Stimulated activated CD4-positive, alpha-beta T cell treated with anti-CD3 and anti-CD28 coated beads, TNF-alpha, amount 100 ng/mL, for 24 hours (primary cell): ENCODE measurements at places on chromosomes 1 and 21.

GRCh38 chr1:12487520-12487919 lies 130.5 kb downstream of the DHRS3 start:
- DNase-seq = no peak

- DNase-seq = no peak
Observed at GRCh38 chr1:72202761-72203160, 79.6 kb downstream of the NEGR1 start.

- DNase-seq = no peak
Observed at GRCh38 chr1:210617293-210617692, 288.6 kb downstream of the HHAT start.

GRCh38 chr1:229229137-229229720 lies 41.7 kb upstream of the RAB4A start:
- DNase-seq = no peak

DNA sequence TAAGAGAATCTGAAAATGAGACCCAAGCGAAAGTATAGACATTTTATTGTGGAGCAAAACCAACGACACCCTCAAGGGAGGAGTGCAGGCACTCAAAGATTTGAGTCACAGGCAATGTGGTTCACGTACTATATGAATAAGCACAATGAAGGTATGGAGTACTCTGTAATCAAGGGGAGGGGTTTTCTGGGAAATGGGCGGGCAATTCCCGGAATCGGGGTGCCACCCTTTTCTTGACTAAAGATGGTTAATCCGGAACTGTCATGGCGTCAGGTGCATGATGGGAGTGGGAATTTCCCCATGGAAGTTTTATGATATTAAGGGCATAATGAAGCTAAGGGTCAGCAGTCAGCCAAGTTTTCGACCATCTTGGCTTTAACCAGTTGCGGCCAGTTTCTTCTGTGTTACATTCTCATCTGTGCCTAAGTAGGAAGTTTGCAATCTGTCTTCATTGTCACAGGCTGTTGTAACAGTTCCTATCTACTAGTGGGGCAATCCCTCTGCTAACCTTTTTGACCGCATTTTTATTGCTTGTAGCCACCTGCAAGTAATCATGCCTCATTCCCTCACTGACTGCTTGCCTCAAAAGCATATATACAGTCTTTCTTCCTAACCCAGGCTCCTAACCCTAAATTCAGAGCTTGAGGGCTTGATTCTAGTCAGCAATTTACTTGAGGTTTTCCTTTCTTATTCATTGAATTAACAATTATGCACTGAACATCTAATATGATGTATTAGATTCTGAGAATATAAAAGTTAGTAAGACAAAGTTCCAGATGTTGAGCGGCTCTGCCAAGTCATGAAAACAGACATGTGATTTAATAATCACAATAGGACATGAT lies 775 bp upstream of the AIM2 start:
- DNase-seq = peak; percentile 97

DNA sequence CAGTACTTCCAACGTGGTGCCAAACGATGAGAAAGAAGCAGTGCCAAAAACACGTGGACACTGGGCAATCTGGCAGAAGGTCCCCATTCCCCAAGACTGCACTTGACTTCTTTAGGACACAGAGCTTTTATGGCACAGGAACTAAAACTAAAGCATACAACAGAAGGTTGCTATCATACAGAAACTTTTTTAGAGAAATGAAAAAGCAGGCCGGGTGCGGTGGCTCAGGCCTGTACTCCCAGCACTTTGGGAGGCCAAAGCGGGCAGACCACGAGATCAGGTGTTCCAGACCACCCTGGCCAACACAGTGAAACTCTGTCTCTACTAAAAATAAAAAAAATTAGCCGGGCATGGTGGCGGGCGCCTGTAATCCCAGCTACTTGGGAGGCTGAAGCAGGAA lies 43.0 kb downstream of the GNB1 start:
- DNase-seq = no peak

DNA sequence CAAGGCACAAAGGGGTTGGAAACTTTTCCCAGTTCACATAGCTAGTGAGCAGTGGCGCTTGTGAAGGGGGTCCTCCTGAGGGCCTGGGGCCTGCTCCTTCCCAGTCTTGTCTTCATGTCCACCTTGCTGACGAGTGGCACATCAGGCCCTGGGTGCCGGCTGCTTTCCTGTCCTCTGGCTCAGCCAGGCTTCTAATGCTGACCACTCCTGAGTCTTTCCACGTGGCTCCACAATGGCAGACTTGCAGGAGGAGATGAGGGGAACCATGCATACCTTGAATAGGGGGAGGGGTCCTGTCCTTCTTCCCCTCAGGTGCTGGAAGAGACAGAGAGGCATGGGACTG lies 38.7 kb downstream of the MAPKAPK2 start:
- no peak for DNase-seq

DNA sequence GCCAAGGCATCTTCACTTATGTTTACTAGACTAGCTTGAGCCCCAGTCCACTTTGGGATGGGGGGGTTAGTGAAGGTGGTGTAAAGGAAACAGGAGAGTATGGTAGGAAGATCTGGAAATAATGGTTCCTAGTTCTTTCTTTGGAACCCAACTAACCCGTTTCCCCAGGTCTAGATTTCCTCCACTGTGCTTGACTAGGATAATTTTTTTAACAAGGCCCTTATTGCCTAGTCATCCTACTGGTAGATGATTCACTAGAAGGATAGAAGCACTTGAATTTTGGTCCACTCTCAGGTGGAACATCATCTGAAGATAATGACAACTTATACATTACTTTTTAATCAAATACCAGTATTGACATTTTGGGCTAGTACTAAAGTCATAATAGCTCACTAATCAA lies 45.9 kb upstream of the MYOCOS start:
- DNase-seq = no peak

DNA sequence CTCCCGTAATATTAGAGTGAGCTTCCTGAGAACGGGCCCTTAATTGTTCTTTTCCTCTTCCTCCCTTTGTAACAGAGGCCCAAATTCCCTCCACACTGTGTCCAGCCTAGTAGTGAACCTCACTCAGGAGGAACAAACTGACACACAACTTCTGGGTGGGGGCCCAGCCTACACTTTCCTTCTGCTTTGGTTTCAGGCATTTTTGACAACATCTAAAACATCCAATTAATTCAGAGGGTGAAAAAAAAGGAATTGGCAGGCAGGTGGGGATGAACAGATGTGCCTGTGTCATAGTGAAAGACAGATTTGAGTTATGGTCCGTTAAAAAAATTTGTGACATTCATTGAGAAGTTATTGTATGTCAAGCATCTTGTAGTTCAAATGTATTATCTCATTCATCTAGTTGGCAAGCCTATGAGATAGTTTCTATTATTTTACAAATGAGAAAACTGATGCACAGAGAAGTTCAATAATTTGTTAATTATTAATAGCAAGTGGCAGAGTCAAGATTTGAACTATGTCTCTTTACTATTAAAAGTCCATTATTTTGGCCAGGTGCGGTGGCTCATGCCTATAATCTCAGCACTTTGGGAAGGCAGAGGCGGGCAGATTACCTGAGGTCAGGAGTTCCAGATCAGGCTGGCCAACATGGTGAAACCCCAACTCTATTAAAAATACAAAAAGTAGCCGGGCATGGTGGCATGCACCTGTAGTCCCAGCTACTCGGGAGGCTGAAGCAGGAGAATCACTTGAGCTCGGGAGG lies 41.6 kb upstream of the LRIG2 start:
- no peak for DNase-seq

DNA sequence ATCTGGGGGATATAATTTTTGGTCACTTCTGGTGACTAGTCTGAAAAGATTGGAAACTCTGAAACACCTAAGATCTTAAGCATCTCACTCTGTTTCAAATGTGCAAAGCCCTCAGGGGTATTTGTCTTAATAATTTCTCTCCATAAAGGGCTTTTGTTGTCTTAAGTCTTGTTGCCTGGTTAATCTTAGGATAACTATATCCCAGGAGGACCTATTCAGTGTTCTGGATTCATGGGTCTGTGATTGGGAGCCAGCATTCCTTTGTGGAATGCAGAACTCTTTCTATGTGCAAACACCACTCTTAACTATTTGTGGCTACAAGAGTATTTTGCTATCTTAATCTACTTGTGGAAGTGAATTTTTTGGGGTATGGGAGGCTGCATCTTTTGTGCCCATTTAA lies 1573.0 kb upstream of the PRMT6 start:
- no peak for DNase-seq

DNA sequence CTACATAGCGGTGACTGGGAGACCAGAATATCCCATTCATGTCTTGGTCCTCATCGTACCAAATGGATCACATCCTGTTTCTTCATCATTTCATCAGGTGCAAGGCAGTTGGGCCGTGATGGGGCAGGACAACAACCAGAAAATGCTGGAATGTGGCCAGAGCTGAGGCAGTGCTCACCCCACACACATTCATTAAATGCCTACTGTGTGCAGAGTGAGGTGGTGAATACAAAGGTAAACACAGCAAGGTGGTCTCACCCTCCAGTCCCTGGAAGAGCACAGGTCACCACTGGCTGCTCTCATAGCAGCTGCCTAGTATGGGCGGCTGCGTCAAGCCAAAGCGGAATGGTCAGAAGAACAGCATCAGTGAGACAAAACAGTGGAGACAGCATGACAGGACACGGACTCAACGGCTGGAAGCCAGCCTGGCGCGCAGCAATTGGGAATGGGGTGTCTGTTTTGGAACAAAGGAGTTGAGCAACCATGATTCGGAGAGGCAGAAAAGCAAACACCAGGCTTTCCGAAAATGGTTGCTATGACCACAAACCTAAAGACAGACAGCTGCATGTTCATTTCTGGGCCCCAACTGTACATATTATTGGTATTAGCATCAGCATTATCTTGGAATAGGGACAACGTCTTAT lies 5.6 kb upstream of the ADAMTSL4 start:
- DNase-seq = no peak

DNA sequence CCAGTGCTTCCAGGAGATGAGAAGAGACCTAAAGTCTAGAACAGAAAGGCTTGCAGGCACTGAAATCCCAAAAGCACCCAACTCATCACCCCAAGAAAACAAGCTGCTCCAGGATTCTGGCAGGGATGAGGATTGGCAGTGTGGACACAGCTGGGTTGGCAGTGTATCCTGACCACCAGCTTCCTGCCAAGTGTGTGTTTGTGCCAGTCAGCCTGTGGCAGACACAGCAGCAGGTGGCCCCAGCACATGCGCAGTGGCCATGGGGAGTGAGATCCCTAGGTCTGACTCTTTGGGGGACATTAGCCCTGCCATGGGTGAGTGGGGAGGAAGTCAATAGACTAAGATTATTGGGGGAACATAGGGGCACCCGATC lies 8.7 kb upstream of the SNAPIN start:
- DNase-seq = no peak

DNA sequence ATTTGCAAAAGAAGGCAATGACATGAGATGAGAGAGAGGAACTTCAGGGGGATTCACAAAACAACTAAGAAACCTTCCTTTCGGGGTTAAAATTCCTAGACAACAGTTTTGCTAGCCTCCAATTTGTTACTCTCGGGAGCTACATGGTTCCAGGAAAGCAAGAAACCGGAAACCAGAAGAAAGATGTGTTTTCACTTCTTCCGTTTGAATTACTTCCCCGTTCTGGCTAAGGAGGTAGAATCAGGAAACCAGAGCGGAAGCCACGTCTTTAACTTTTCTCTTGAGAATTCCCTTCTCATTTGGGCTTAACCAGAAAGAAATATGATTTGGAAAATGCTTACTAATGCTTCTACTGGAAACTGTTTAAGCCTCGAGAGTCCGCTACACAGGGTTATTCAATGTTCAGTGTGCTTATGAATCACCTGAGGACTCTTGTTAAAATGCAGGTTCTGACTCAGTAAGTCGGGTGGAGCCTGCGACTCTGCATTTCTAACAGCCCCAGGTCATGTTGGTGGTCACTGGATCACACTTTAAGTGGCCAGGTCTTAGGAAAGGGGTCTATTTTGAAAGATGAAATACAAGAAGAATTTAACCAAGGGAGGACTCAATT lies 43.5 kb upstream of the MCOLN3 start:
- no peak for DNase-seq

GRCh38 chr1:85334962-85335361 lies 58.5 kb upstream of the BCL10 start:
- no peak for DNase-seq

GRCh38 chr21:34035619-34036354 lies 37.6 kb upstream of the MRPS6 start:
- no peak for DNase-seq

GRCh38 chr1:29757866-29758780 lies 521.8 kb downstream of the PTPRU start:
- DNase-seq = no peak
